T follicular helper cell (primary cell): ENCODE measurements at places on chromosomes 16 and 17.
A peak's percentile ranks its signal among the peaks of the same experiment; 100 is the strongest.

GRCh38 chr17:47896672-47897490 is 845 bp downstream of the SP2 start:
- no peak for DNase-seq

GRCh38 chr16:22955461-22956070 is 141.6 kb downstream of the HS3ST2 start:
- no peak for DNase-seq

GRCh38 chr17:10183931-10184930 is 14.2 kb downstream of the GAS7 start:
- DNase-seq: no peak

DNA sequence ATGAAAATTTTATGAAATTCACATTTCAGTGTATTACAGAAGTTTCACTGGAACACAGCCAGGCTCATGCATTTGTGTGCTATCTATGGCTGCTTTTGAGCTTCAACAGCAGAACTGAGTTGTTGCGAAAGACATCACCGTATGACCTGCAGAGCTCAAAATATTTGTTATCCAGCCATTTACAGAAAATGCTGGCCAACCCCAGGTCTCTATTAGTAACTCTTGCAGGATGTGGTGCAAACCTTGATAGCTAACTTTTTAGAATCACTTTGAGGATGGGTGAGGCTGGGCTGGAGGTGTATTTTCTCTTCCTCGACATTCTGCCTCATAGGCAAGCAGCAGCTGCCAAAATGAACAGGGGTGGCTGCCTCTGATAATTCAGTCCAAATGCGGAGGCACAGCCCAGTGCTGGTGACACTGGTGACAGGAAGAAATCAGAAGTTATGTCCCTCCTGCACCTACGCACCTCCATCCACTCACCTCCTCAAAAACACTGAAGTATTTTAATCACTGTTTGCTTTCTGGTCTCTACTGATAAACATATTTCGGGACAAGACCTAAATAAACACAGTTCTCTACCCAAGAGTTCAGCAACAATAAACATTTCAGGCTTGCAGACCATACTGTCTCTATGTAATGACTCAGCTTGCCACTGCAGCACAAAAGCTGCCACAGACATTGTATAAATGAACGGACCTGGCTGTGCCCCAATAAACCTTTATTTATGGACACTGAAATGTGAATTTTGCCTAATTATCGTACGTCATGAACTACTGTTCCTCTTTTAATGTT is 28.5 kb downstream of the ARHGAP17 start:
- no peak for DNase-seq

- peak; percentile 99 for DNase-seq
Measured at GRCh38 chr17:74873037-74873873, 461 bp upstream of the FDXR start.
